ENCODE measurements at places on chromosomes 16 and 17.

GRCh38 chr16:12907670-12908233 is 6.4 kb downstream of the SHISA9 start:
- DNase-seq, result no peak

DNA sequence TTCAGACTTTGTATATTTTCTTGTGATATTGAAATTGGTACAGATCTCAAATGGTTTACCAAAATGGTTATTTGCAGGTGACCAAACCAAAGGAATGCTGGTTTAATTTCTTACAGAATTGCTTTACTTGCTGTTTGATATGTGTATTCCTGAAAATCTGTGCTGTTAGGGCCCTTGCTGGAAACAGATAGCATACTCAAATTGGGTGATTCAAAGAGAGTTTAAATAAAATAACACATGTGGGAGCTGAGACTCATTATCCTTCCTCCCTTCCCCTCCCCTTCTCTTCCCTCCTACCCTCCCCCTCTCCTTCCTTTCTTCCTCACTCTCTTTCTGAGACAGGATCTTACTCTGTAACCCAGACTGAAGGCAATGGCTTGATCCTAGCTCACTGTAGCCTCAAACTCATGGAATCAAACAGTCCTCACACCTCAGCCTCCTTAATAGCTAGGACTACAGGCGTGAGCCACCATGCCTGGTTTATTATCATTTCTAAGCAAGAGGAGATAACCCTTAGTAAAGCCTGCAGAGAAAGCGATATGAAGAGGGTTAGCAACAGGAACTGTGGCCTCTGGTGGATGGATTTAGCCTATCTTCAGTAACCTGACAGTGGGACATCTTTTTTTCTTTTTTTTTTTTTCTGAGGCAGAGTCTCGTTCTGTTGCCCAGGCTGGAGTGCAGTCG is 141.9 kb downstream of the BCAS3 start:
- DNase-seq, result no peak

DNA sequence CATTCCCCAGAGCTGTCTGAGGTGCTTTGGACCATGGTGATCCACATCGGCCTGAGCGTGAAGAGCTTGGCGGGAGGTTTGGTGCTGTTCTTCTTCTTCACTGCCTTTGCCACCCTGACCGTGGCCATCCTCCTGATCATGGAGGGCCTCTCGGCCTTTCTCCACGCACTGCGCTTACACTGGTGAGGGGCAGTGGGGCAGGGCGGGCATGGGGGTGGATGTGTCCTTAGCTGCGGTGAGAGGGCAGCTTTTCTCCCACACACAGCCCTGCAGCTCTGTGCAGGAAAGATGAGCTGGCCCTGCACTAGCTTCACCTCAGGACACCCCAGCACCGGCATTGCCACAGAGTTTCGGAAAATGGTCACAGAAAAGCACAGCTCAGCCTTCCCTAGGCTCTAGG is 21.8 kb upstream of the NAGLU start:
- DNase-seq, result no peak

GRCh38 chr16:73019457-73020362 is 28.2 kb downstream of the ZFHX3 start:
- no peak for DNase-seq

DNA sequence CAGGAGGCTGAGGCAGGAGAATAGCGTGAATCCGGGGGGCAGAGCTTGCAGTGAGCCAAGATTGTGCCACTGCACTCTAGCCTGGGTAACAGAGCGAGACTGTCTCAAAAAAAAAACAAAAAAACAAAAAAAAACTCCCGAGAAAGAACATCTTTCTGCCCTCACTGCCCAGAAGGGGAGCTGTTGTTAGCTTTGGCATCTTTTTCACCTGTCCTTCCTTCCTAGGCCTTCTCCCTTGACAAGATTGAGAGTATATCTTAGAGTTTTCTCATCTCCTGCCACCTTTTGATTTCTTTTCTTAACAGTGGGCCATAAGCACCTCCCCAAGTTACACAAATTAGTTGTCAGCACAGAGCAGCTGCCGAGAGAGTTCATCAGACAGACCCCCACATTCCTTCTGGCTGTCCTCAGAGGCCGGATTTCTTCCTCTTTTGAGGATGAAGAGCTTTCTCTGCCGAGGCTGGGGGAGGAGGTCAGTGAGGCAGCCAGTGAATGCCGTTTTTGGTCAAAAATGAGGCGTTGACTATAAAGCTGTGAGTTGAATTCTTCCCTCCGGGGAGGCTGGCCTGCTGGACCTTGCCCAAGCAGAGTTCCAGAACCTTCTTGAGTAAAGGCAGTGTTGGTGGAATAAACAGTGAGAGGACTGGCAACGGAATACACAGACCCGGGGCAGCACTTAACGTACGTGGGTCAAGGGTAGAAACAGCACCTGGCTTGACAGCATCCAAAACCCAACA is 127.0 kb downstream of the ABCC6 start:
- DNase-seq, result no peak

DNA sequence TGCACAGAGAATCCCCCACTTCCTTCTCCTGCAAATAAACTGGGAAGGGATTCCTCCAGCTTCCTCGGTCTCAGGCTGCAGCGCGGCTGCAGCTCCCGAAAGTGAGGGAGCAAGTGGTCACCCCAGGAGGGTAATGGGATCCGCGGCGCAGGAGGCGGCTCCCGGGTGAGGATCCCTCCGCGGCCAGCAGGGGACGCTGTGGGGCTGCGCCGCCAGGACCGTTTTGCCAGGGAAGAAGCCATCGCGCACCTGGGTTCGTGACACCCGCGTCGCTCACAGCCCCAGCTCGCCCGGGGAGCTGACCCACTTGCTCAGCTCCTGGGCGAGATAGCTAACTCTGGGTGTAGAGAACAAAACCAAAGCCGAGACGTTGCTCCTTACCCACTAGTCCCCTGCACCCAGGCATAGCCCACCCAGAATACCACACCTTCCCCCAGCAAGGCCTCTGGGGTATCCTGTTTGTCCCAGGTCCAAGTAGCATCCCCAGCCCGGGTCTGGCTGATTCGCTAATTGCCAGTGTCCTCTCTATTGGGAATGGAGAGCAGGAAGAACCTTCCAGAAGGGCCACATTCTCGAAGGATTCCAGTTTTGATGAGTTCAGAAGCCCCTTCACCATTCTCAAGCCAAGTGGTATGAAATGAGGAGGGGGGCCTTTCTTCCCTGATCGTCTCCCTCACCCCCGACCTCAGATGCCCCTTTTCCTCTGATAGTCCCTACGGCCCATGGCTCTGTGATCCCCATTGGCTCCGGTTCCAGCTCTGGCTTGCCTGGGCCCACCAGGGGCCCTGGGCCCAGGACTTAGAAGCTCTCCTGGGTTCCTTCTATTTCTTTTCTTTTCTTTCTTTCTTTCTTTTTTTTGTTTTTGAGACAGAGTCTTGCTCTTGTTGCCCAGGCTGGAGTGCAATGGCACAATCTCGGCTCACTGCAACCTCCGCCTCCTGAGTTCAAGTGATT is 14.1 kb downstream of the CYGB start:
- DNase-seq, result peak; percentile 83

DNA sequence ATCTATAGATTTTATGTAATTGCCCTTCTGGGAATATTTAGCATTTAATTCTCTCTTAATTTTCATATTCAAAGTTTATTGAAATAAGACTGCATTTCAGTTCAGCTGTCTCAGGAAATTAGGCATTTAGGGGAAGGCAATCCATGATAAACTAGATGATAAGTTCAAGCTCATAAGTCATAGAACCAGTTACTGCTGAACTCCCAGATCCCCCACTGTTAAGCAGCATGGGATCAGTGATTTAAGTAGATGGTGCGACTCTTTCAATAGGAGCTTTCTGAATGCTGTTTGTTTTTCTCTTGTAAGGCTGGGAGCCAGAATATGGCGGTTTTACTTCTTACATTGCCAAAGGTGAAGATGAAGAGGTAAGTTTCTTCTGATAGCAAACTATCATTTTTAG is 23.8 kb downstream of the OGFOD1 start:
- DNase-seq, result no peak

DNA sequence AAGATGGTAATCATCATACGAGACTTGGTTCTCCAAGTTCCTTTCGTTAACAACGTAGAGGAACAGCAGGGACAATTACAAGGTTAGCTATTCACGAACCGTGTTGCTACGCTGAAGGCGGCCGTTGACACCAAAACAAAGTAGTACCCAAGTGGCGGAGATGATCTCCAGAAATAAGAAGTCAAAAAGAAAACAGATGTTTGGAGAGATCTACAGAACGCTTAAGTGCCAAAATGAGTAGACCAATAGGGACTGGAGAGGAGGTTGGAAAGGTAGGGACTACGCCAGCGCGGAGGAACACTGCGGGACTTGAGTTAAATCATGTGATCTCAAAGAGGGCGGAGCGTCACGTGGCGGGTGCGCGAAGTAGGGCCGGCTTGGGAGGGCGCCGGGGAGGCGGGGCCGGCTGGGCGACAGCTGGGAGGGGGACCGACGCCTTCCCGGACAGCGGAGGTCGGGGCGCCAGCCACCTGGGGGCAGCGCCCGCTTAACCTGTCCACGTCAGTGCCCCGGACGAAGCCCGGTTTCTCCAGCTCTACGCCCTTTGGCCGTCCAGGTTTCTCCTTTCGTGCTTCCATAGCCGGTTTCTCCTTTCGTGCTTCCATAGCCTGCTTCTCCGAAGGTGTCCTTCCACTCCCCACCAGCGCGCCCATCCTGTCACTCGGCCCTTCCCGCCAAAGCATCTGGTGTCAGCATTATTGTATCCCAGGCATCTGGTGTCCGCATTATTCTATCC is 636 bp upstream of the GABARAP start:
- DNase-seq, result peak; percentile 94

DNA sequence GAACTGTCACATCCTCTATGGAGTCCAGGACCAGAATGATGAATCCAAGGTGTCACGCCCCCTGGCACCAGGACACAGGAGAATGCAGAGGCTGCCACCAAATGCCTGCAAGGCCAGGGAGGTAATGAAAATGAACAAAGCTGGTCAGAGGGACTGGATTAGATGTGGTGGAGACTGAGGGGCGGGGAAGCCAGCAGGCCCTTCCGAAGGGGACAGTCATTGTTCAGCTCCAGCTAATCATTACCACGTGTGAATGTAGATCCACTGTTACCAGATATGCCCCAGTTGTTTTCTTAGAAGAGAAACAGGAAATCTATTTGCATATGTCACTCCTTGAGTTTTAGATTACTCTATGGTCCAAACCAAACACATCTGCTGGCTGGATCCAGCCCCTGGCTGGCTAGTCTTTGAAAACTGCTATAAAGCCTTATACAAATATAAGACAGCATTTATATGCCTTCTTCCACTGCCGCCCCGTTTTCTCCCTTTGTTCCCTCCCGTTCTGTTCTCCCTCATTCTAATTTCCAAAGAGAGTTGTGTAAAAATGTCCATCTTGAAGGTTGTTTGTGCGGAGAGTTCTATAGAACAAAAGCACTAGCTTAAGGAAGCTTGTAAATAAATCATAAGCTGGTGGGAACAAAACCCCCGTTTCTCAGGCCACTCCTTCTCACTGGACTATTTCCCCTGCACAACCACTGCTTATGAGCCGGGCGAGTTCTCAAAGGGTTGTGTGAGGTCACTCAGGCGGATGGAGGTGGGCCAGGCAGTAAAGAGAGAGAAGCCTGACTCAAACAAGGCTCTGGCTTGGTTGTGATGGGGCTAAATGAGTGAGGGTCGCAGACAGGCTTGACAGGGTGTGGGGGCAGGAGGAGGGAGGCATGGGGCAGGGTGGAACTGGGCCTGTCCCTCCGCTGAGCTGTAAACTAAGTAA is 14.2 kb downstream of the CRYM start:
- no peak for DNase-seq

GRCh38 chr17:51355441-51356410 is 95.4 kb downstream of the UTP18 start:
- DNase-seq, result no peak

DNA sequence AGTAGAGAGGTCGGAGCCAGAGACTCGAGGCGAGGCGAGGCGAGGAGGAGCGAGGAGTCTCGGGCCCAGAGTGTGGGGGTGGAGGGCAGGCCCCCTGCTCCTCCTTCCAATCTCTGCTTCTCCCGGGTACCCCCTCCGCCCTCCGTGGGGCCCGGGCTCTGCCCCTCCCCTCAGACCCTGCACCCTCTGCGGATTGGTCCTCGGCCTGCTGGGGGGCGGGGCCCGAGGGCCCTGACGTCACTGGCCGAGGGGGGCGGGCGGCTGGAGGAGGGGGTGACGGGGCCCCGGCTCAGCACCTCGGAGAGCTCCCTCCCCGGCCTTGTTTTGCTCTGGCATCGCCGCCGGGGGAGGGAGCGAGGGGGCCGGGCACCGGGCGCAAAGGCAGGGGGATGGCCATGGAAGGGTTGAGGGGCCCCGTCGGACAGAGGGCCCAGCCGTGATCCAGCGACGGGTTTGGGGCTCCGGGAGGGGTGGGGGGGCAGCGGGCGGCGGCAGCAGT is at the start of gene RUNDC3A:
RUNDC3A (plus strand) TSS at position 282 of the 499 bp plus-strand sequence. CDS start 232 bp downstream, outside the sequence.
- DNase-seq, result peak; percentile 84

- DNase-seq, result no peak
Observed at GRCh38 chr16:17386229-17386628, 84.5 kb downstream of the XYLT1 start.

DNA sequence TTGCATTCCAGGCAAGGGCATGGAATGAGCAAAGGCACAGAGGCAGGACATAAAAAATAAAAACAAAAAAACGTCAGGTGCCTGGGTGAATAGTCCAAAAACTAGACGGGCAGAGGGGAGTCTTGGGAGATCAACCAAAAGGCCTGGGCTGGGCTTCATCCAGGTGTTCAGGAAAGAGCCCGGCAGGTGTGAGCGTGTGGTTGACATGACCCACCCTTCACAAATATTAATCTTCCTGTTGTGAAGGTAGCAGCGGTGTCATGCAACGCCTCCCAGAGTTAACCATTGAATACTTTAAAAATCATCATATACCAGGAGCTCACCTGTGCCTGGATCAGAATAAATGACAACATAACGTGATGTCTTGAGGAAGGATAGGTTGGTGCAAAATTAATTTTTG is 90.6 kb downstream of the USP22 start:
- no peak for DNase-seq

DNA sequence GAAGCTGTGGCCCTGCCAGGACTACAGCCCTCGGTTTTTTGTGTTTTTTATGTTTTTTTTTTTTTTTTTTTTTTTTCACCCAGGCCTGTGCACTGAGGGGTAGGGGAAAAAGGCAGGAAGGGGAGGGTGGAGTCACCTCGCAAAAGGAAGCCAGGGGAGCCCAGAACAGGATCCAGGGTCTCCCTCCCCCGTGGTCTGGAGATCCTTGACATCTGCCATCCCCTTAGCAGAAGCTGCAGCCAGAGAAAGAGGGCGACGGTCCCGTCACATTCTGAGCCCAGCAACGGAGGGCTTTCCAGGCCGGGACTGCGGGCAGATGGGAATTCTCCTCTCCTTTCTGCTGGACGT is 29.1 kb upstream of the PHOSPHO1 start:
- DNase-seq, result no peak

- DNase-seq, result no peak
Observed at GRCh38 chr17:339193-340061, 13.2 kb downstream of the RPH3AL start.

DNA sequence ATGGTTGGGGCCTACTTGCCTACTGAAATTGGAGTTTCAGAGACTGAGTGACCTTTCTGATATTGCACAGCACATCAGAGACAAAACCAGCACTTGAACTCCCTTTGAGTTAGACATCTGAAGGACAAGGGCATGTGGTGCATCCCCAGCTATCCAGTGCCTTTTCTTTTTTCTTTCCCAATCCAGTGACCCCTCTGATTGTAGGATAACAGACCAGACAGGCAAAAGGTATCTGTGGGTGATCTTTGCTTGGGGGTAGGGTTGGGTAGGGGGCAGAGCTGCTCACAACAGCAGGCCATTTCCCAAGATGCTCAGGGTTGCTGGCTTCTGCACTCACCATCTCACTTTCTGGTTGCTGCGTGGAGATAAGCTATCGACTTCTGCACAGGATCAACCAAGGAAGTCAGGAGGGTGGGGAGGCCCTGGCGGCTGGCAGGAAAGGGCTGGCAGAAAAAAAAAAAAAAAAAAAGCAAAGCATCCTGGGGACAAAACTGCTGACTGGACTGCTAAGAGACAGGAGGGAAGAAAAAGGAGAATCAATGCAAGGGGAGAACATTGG is 42.2 kb downstream of the HOXB1 start:
- DNase-seq, result no peak

GRCh38 chr16:19817875-19818274 is 66.8 kb downstream of the GPRC5B start:
- DNase-seq, result no peak
